ENCODE measurements at places on chromosomes 4 and X.

DNA sequence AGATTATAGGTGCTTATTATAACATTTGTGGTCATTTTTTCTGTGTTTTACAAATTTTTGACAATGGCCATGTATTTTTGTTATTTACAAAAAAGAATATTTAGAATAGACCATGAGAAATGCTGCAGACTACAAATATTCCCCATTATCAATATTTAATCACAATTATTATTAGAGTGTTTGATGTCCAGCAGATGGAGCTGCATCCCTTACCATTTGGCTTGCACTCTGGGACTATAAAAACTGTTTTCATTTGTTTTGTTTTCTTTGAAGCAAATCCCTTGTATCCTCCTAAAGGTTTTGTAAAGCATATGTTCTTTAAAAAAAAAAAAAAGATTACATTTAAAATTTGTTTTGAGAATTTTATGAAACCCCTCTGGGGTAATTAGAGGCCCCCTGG is 85.6 kb upstream of the CXorf66 start:
- no peak for ATAC-seq

DNA sequence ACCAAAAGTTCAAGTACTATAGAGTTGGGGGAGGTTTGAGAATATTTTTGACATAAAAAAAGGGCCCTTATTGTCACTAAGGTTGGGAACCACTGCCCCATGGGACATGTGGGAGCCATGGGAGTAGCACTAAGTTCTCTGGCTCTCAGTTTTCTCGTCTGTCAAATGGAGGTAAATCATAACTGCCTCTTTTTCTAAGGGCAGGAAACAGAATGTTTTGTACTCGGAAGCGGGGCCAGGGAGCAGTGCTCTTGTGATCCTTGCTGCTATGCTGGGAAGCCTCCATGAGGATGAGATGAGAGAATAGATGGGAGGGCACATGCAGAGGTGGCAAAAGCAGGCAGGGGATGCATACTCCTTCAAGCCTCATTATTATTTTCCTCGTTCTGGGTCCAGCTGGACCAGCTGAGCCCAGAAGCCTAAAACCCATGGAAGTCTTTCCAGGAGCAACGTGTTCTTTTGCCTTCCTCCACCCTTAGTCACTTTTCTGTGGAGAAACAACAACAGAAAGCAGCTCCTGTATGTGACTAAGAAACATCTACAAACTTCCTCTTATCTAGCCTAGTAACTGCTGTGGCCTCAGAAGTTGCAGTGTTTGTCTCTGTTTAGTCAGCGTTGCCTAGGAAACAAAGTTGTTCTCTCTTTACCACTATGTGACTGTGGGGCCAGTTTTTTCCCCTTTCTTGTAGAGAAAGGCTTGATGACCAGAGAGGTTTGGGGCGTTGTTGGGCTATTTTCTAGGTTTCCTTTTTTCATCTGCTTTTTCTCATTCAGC is 64.8 kb downstream of the TSC22D3 start:
- ATAC-seq, result peak; percentile 76

DNA sequence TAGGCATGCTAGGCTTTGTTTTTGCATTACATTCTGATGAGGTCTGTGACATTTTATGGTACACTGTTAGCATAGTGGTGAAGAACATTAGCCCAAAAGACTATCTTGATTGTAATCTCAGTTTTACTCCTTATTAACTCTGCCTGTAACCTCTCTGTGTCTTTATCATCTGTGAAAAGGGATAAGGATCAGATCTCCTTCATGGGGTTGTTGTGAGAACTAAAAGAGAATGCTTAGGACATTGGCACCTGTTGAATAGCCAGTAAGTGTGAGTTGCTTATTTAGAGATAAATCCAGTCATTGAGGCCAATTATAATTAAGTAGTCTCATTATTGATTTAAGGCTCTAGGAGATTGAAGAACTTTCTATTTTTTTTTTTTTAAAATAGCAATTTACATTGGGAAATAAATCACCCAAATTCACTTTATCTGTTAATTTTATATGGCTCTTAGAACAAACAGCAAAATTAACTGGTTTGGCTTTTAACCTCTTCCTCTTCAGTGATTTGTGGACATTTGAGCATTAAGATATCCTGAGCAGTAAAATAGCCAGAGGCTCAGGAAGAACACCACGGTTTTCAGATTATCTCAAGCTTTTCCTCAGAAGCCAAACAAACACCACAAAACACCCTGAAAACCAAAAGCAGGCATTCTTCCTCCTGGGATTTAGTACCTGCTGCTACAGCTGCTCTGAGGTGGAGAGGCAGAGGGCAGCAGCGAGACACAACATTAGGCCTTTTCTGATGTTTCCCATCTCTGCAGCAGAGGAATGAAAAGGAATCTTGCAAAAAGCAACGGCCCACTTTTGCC is 192.9 kb downstream of the ARHGAP10 start:
- ATAC-seq, result peak; percentile 84

DNA sequence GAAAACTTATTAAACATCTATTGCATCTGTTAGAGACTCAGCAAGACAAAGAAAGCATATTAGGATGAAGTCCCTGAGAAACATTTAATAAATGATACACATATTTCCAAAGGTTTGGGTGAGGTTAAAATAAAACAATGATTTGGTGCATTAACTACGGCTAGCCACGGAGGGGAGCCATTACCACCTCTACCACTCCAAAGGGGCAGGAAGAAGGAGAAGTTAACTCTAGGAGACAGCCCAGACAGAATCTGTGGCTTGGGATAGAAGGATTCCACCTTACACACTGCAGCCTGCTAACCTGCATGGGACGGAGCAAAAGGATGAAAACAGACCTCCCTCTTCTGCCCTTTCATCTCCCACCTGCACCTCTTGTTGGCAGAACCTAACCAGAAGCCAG is 189.1 kb upstream of the C1QTNF7 start:
- peak; percentile 86 for ATAC-seq

DNA sequence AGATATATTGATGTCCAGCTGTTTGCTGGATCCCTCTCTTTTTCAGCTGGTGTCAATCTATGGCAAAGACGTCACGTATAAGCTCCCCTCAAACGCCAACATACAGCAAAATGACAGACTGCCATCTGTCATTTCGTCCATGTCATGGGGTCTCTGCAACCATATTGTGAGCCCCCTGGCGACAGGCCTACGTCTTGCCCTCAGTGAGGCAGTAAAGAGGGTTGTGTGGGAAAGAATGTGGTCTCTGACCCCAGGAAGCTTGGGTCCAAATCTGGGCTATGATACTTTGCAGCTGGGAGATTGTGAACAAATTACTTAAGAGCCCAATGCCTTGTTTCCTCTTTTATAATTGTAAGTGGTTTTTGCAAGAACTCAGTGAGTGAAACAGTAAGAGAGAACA is 7.4 kb downstream of the SUPT20HL2 start:
- ATAC-seq, result no peak

- ATAC-seq, result peak; percentile 93
These were observed 66.2 kb upstream of the TACR3 start for GRCh38 chr4:103786014-103786413.
